Germinal center (tissue), 1 donor: ENCODE measurements at places on chromosomes 1 and 21.

- DNase-seq = no peak
These were observed 257.2 kb downstream of the NPHP4 start for GRCh38 chr1:5734996-5735395.

GRCh38 chr21:37974081-37974480 lies 57.8 kb upstream of the KCNJ6 start:
- no peak for DNase-seq

GRCh38 chr21:44764319-44765230 lies 37.0 kb downstream of the UBE2G2 start:
- no peak for DNase-seq

- no peak for DNase-seq
These were observed 116.2 kb downstream of the PLXNA2 start for GRCh38 chr1:208127792-208128529.

DNA sequence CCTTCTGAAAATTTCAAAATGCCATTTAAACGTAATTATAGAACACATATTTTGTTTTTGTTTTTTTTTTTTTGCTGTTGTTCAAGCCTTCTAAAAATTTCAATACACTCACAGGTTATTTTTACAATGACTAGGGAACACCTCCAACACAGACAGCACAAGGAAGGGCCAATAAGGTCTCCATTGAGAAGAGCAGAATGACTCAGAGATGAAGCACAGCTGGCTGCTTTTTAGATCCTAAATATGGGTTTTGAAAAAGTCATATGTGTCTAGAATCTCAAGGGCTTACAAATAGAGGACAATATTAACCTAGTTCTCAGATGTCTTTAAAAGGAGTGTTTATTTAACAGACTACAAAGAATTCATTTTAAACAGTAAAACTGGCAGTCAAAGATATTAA lies 104.6 kb downstream of the NEGR1 start:
- no peak for DNase-seq
